ENCODE measurements at places on chromosomes 1 and 21.

DNA sequence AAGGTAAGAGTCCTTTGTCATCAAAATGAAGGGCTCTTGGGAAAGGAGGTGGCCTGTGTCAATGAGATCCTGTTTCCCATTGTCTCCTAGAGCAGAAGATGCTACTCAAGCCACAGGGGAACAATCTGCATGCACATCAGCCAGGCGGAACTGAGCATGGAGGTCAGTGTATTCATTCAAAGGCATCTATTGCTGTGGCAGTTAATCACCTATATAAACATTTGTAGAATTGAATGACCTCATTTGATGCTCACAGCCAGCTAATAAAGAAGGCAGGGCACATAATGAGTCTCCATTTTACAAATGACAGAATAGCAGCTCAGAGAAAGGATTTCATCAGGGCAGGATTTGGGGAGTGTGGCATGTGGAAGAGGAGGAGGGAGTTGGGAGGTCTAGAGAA lies 5.7 kb upstream of the FYB2 start:
- no peak for DNase-seq

DNA sequence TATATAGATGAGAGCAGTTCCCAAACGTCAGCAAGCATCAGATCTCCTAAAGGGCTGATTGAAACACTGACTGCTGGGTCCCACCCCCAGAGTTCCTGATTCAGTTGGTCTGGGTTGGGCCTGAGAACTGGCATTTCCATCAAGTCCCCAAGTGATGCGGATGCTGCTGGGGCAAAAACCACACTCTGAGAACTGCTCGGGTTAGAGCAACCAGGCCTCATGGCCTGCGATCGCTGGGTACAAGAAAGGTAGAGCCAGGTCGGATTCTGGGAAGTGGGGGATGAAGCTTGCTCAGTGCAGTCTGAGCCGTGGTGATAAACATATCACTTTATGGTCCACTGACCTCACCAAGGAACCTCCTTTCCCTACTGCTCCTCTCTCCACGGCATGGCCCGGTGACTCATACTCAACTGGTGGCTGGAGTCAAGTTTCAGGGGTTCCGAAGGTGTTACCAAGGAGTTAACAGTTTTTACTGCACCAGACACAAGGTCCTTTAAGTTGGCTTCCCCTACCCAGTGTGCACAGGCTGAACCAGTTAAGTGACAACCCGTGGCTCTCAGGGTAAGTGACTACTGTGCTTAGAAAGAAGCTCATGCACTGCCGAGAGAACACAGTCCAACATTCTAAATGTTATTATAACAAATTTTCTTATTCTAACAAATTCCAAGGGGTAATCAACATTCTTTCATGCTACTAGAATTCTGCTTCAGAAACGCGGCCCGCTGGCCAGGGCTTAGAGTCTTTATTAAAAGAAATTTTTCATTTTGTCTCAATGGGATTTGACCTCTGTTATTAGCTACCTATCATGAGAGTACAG lies 153.5 kb downstream of the TGFBR3 start:
- peak; percentile 76 for DNase-seq

- no peak for DNase-seq
These were observed 11.2 kb upstream of the RCOR3 start for GRCh38 chr1:211247921-211248320.

GRCh38 chr1:161966067-161966466 lies 57.6 kb downstream of the OLFML2B start:
- no peak for DNase-seq

DNA sequence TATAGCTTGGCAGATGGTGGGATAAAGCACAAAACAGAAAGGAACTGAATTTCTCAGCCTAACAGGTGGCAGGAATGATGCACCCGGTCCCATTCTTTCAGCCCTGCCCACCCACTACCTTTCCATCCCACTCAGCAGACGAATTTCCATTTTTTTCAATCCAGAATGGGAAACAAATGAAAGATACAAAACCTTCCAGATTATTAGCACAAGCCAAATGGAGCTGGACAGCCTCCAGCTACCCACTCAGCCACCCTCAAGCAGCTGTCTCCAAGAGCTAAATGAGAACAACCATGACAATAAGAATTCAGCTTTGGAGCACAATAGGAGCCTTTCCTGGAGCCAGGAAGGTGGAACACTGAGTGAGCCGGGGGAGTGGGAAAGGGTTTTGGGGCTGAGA lies 96.3 kb upstream of the ST6GALNAC5 start:
- DNase-seq = no peak

- no peak for DNase-seq
These were observed 1.1 kb downstream of the F5 start for GRCh38 chr1:169585181-169585580.
